ENCODE measurements at places on chromosomes 3 and 15.

GRCh38 chr3:111947231-111947630 is 31.6 kb upstream of the ABHD10 start:
- DNase-seq = no peak

DNA sequence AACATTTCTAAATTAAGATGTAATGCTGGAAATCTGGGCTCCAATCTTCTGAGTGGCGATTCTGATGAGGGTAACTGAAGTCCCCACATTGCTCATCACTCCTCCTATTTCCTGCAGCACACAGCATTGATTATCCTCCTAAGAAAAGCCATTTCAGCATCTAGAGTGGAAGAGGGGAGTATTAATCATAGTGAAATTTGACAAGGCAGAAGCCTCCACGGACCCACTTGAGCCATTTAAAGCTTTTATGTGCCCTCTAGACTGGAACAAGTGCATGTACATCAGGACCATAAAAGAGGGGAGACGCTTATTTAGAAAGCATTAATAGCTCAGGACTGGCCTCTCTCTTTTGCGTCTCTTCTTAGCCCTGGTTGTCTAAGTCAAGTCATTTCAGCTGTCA is 25.8 kb downstream of the AQP9 start:
- DNase-seq = no peak

- DNase-seq = no peak
These were observed 234.5 kb downstream of the ERC2 start for GRCh38 chr3:56233742-56234141.

DNA sequence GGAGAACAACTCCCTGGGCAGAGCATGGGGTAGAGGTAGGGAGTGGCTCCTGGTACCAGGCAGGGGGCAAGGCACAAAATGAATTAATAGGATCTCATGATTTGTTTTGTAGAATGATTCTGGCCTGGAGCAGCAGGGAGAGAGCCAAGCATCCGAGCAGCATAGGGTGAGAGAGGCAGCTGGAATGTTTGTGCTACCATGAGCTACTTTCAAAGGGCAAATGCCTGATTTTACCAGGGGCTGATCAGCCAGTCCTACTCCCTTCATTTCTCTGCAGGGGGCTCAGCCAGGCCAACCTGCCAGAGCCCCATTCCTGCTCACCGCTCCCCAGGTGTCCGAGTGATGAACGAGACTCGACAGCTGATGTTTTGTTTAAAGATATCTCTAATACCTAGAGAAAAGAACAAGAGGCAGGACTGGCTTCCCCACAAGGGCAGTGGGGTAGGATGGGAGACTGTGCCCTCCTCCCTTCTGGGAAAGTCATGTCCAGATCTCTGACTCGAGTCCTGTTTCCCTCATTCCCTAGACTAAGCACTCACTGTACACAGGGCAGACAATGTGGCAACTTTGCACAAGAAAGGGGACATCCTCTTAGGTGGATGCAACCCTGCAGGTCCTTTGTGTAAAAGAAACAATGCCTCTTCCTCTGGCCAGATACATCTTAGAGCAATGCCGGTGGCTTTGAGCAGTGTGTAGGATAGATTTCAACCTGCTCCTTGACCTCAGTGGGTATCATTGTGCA is 12.9 kb downstream of the DUOX2 start:
- no peak for DNase-seq

- DNase-seq = peak; percentile 80
These were observed 1.3 kb downstream of the SLC7A14 start for GRCh38 chr3:170584585-170585007.

GRCh38 chr3:104854468-104854867 is 512.2 kb upstream of the ALCAM start:
- DNase-seq = no peak

- no peak for DNase-seq
These were observed 197.1 kb downstream of the UACA start for GRCh38 chr15:70566047-70566835.

- DNase-seq = no peak
These were observed 1035.8 kb upstream of the CFAP20DC start for GRCh38 chr3:60085649-60086048.

GRCh38 chr3:61537366-61537765 is 24.0 kb upstream of the PTPRG start:
- no peak for DNase-seq

DNA sequence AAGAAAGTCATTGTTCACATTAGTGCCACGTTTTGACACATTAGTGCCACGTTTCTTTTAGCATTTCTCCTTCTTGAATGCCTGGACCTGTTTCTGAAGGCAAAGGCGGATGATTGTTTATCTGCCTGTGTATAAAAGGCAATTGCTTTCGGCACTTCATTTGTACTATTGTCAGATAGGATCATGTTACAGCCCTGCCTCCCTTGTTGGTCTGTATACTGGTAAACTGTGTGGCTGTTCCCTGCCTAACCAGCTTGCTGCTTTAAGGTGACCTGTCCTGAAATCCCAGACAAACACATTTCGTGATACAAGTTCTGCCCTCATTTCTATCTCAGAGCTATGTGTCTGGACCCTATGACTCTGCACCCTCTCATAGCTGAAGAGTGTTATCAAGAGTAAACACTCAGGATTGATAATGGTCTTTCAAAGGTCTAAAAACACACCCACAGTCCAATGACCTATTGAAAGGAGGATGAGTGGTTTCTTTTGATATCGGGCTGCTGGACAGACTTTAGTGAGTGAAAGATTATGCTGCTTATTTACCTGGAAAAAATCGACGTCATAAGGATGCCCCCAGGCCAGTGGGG is 276.3 kb upstream of the MCTP2 start:
- no peak for DNase-seq

DNA sequence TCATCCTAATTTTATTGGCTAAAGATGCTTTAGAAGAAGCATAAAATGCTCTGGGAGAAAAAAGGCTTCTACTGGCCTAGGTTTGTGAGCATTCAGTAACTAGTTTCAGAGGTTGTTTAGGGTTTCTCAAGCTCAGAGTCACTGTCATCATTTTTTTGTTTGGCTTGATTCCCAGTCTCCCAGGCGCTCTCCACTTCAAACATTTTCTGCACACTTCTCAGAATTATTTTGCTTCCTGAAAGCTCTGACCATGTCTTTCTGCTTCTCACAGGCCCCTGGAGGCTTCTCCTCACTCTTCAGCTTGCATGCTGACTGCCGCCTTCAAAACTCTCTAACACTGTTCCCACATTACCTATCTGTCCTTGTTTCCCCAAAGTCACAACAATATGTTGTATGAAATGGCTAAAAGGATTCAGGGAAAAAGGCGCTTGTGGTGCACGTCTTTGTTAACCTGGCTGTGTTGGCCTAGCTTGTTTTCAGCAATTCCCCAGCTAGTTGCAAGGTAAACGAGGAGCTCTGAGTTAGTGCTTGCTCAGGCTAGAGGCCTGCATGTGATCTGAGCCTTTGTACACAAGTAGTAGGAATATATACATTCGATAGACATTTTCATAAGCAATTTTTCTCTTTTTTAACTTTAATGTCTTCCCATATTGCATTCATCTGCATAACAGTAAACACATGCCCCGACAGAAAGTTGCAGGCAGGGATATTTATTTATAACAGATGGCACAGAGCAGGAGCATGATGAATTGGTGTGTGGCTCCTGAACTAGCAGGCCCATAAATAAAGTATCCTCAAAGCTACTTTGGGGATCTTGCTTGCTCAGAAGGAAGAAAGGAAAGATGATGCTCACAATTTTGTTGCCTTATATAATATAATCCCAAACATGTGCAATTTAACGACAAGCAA is 129.2 kb upstream of the DPH6 start:
- DNase-seq = no peak

GRCh38 chr15:62769604-62770003 is 272.9 kb upstream of the TPM1 start:
- DNase-seq = no peak

DNA sequence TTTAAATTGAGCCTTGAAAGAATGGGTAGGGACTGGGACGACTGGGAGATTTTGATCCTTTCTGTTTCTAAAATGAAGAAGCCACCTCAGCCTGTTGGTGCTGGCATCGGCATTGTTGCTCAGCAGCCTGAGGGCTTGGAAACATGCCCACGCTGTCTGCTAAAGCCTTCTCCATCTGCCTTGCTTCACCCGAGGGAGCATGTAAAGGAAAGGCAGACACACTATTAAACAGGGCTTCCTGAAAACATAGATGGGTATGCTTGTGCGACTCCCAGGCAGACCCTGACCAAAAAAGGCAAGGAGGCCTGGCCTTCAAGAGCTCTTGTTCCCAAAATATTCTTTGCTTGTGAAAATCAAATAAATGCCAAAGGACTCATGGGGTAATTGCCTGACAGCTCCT is 84.2 kb upstream of the SLC4A7 start:
- no peak for DNase-seq

GRCh38 chr3:68070186-68070585 is 415.8 kb upstream of the SUCLG2 start:
- DNase-seq = no peak

GRCh38 chr3:156106721-156107373 is 13.5 kb upstream of the KCNAB1 start:
- no peak for DNase-seq

DNA sequence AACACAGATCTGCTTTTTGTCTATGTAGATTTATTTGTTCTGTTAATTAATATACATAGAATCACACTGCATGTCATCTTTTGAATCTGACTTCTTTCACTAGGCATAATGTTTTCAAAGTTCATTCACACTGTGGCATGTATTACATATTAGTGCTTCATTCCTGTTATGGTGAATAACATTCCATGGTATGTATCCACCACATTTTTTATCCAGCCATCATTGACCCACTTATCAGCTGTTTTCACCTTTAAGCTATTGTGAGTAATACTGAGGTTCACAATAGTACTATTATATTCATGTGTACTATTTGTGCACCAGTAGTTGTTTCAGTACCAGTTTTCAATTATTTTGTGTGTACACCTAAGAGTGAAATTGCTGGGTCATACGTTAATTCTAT is 230.6 kb upstream of the CNTN3 start:
- DNase-seq = no peak

DNA sequence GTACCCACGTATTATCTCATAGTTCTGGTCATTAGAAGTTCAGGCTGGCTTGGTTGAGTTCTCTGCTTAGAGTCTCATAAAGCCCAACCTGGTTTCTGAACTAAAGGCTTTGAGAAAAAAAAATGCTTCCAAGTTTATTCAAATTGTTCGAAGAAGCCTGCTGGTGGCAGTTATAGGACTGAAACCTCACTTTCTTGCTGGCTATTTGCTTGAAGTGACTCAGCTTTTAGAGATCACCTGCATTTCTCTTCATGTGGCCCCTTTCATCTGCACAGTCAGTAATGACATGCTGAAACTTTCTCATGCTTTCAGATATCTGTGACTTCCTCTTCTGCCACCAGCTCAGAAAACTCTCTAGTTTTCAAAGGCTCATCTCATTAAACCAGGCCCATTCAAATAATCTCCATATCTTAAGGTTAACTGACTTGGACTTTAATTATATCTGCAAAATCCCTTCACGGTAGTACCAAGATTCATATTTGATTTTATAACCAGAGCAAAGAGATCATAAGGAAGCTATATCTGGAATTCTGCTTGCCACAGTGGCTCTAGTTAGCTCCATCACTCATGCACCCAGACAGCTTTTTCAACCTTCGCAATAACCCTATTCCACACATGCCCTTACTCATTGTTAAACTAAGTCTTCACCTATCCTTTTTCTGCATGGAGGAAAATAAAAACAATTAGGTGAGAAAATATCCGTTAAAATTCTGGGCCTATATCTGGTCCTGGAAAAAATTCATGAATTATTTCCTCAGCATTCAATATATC is 433.8 kb upstream of the CBLB start:
- no peak for DNase-seq

All from progenitor cell of endocrine pancreas (in vitro differentiated cells).